Endothelial cell of umbilical vein (primary cell): ENCODE measurements at places on chromosomes 7 and 10. TPM values are rescaled to one million over a fixed set of nuclear protein-coding genes. Genes with fewer than 3 reads are reported as not detected.
A peak's percentile ranks its signal among the peaks of the same experiment; 100 is the strongest.

DNA sequence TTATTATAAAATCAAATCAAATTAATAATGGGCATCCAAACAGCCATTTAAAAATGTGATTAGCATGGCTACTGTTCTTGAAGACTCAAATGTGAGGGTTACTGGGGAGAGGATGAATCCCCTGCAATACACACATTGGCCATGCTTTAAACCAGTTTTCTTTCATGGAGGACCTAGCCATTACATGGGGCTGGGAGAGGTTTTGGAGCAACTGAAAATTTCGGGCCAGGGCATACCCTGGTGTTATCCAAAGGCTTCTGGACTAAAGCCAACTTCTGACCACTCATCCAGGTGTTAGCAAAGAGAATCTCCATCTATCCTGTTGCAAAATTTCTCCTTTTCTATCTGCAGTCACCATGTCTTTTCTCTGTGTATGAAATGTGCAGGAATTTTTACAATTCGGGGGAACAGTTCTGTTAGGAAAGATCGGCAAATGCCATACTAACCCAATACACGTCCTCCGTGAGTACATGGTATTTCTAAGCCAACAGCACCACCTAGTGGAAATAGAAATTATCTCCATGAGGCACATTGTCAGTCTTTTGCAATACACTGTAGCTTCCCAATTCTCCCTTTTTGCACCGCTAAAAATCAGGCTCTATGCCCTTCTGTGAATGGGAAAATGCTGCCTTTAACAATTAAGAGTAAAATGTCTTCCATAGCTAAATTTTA lies 47.0 kb upstream of the ZNF107 start:
- H3K36me3 ChIP-seq = no peaks in the 10 kb centered on the region
- no peak overlapping the region for H3K4me3 ChIP-seq
- peak; percentile 41 for DNase-seq
- no peaks in the 10 kb centered on the region for H3K4me1 ChIP-seq
- no peak overlapping the region for H3K27ac ChIP-seq

GRCh38 chr10:29881336-29881771 lies 178.0 kb downstream of the JCAD start:
- no peak overlapping the region for H3K4me3 ChIP-seq
- no peak for DNase-seq
- peaks cover 5% of the 10 kb centered on the region for H3K4me1 ChIP-seq
- no peak overlapping the region for H3K27ac ChIP-seq
- peaks cover under 1% of the 10 kb centered on the region for H3K27me3 ChIP-seq

- H3K36me3 ChIP-seq = no peaks in the 10 kb centered on the region
- no peak overlapping the region for H3K4me3 ChIP-seq
- H3K27me3 ChIP-seq = peaks cover 4% of the 10 kb centered on the region
- no peaks in the 10 kb centered on the region for H3K4me1 ChIP-seq
- DNase-seq = peak; percentile 13
Measured at GRCh38 chr7:12291870-12292269, 80.8 kb downstream of the TMEM106B start.

GRCh38 chr7:50648076-50648475 lies 82.9 kb upstream of the DDC start:
- no peaks in the 10 kb centered on the region for H3K27me3 ChIP-seq
- no peak overlapping the region for H3K27ac ChIP-seq
- DNase-seq = no peak
- no peak overlapping the region for H3K4me3 ChIP-seq

- H3K27me3 ChIP-seq = no peaks in the 10 kb centered on the region
- H3K27ac ChIP-seq = no peak within 1 kb of the TSS
- no peaks in the 10 kb centered on the region for H3K36me3 ChIP-seq
- H3K4me1 ChIP-seq = peaks cover 9% of the 10 kb centered on the region
Measured at GRCh38 chr10:17454161-17455014, at the start of gene ST8SIA6. ST8SIA6 (minus strand) TSS chr10:17454595; CDS start chr10:17454255, 340 bp downstream.

DNA sequence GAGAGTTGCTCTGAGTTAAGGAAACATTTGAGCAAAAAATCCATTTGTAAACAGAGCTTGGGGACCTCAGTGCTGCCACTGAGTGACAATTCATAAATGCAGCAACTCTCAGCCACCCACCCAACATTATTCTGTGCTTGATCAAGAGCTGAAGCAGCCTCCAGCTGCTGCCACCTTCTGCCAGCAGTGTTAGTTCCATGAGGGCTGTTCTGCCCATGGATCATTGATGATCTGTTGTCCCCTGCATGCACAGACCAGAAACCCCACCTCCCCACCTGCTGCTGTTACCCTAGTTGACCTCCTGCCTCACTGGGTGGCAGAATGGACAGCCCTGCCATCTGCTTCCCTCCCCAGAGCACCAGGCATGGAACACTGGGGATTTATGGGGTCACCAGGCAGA lies 305.4 kb downstream of the KCNMA1 start:
- H3K4me1 ChIP-seq = no peaks in the 10 kb centered on the region
- DNase-seq = no peak
- no peak overlapping the region for H3K27ac ChIP-seq
- H3K4me3 ChIP-seq = no peak overlapping the region
- no peaks in the 10 kb centered on the region for H3K36me3 ChIP-seq

GRCh38 chr10:72334196-72334824 lies 20.4 kb downstream of the DNAJB12 start:
- peak overlapping the region; percentile 97 for H3K27ac ChIP-seq
- peak; percentile 46 for DNase-seq
- H3K4me1 ChIP-seq = peaks cover 59% of the 10 kb centered on the region
- no peak overlapping the region for H3K4me3 ChIP-seq

DNA sequence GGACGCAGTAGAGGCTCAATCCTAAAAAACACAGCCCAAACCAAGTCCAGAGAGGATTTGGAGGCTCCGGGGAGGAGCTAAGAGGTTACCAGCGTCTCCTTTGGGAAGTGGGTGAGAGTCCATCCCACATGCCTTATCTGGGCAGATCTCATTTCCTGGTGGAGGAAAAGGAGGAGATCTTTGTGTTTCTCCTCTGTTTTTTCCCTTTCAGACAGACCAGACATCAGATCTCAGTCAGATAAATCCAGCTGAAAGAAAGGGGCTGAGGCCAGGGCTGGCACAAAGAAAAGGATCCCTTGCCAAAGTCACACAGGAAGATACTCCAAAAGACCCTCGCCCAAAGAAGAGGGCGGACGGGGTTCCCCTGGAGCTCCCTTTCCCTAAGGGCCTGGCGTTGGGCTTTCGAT lies 58.3 kb upstream of the COMTD1 start:
- H3K4me3 ChIP-seq = no peak overlapping the region
- no peak overlapping the region for H3K27ac ChIP-seq
- DNase-seq = peak; percentile 9
- peaks cover 2% of the 10 kb centered on the region for H3K27me3 ChIP-seq
- H3K36me3 ChIP-seq = no peaks in the 10 kb centered on the region

- DNase-seq = peak; percentile 79
- peak overlapping the region; percentile 86 for H3K27ac ChIP-seq
- peaks cover 3% of the 10 kb centered on the region for H3K36me3 ChIP-seq
- no peaks in the 10 kb centered on the region for H3K27me3 ChIP-seq
- peaks cover 26% of the 10 kb centered on the region for H3K4me1 ChIP-seq
Measured at GRCh38 chr10:102643336-102644065, 778 bp upstream of the TRIM8 start.

- H3K4me1 ChIP-seq = no peaks in the 10 kb centered on the region
- H3K36me3 ChIP-seq = no peaks in the 10 kb centered on the region
Measured at GRCh38 chr10:24180891-24181290, 28.0 kb upstream of the KIAA1217 start.

- no peaks in the 10 kb centered on the region for H3K27me3 ChIP-seq
- H3K27ac ChIP-seq = no peak overlapping the region
Measured at GRCh38 chr7:477626-478220, 41.9 kb downstream of the PDGFA start.

DNA sequence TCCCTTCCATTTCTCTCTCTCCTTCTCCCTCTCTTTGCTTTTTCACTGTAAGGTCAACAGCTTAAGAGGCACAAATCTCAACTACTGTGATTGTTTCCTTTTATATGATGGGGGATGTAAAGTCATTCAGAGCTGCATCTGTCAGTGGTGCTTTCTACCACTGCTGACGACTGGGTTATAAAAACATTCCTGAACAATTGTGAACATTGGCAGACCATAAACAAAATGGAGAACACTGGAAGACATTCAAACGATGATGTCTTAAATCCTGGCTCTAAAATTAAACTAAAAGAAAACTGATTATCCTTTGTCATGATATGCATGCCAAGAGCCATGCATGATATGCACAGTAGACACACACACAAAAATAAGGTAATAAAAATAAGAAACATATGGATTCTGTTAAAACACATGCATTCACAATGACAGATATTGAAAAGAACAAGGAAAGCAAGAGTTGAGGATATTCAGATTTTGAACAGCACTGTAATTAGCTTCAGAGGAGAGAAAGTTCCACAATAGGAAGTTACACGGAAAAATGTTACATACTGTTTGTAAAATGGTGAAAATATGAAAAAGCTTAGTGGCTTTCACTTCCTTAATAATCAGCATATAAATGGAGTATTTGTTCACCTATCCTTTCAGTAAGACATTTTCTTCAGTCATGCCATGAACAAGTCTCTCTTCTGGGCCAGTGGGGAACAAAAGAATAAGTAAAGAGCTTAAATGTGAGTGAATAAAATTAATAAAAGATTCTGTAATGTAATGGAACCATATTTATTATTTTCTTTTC lies 89.2 kb downstream of the RNLS start:
- H3K4me1 ChIP-seq = no peaks in the 10 kb centered on the region
- no peaks in the 10 kb centered on the region for H3K27me3 ChIP-seq
- DNase-seq = peak; percentile 67
- no peak overlapping the region for H3K4me3 ChIP-seq

- no peaks in the 10 kb centered on the region for H3K4me1 ChIP-seq
- no peak overlapping the region for H3K4me3 ChIP-seq
- no peak for DNase-seq
- H3K36me3 ChIP-seq = no peaks in the 10 kb centered on the region
Measured at GRCh38 chr7:158377800-158378623, 209.6 kb downstream of the PTPRN2 start.

DNA sequence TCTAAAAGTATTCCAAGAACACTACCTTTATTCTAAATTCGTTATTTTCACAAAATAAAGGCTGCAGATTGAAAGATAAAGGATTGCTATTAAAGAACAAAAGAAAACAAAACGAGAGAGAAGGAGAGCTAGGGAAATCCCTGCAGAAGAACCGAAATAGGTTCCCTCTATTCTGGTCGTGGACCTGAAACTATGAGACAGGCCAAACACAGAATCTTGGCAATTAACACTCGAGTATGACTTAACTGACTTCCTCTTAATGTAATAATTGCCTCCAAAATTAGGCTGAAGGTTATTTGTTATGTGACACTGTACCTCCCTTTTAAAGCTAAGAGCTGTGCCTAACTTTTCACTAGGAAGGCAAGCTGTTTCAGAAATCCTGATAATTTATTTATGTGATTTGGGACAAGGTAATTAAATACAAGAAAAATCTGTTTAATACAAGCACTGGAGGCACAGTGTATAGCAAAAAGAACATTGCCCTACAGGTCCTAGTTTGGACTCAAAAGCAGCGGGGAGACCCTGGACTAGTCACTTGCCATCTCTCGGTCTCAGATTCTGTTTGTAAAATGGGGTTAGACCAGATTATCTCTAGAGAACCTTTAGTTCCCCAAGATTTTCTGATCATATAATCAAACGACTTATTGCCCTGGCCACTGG lies 11.6 kb downstream of the NAMPT start:
- H3K36me3 ChIP-seq = peaks cover 37% of the 10 kb centered on the region
- no peak for DNase-seq
- no peak overlapping the region for H3K27ac ChIP-seq
- no peaks in the 10 kb centered on the region for H3K4me1 ChIP-seq
- H3K4me3 ChIP-seq = no peak overlapping the region

DNA sequence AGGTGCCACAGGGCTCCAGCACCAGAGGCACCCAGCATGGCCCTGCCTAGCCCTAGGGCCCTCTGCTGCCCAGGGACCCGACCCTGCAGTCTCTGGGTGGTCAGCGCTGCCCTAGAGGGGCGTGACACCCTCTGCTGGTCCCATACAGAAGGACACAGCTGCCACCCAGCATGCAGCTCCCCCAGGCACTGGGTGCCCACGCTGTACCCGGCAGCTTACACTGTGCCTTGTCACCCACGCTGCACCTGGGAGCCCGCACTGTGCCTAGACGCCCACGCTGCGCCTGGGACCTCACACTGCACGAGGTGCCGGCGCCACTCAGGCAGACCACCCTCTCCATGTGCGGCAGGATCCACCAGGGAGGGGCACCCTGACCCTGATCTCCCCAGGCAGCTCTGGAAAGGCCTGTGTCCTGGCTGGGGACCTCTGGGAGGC lies 55.2 kb downstream of the PWWP2B start:
- no peaks in the 10 kb centered on the region for H3K27me3 ChIP-seq
- DNase-seq = no peak
- H3K4me3 ChIP-seq = no peak overlapping the region

DNA sequence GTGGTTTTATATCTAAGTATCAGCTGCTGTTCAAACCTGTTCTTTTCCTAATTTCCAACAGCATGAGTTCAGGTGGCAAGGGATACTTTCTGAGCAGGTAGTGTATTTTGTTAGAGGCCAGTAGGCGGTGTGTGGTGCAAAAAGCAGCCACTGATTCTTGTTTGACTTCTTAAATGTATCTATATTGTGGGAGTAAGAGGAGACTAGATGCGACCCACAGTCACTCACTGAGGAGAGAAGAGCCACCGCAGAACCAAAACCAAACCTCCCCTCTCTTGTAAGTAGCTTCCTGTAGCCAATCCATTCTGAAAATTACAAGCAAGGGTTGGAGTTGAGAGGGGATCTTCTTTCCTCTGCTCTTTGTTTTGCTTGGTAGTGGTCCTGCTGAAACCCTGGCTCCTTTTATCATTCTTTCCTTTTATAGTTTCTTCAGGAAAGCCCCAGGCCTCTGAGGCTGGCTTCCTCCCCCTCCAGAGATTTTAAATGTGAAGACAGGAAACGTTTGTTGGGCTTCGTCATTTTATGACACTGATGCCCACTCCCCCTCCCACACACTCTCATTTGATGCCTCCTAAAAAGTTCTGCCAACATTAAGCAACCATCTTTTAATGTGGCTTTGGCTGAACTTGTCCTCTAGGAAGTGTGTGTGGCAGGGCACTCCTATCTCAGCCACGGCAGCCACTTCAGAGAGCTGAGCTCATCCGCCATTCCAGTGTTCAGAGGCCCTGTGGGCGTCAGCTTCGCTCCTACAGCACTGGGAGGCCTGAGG lies 566.0 kb downstream of the SUGCT start:
- H3K4me1 ChIP-seq = no peaks in the 10 kb centered on the region
- H3K27ac ChIP-seq = no peak overlapping the region
- H3K27me3 ChIP-seq = no peaks in the 10 kb centered on the region
- no peaks in the 10 kb centered on the region for H3K36me3 ChIP-seq

- DNase-seq = no peak
- H3K4me1 ChIP-seq = no peaks in the 10 kb centered on the region
- H3K36me3 ChIP-seq = no peaks in the 10 kb centered on the region
- no peak overlapping the region for H3K27ac ChIP-seq
- peaks cover 52% of the 10 kb centered on the region for H3K27me3 ChIP-seq
Measured at GRCh38 chr10:127734753-127735152, 2.2 kb upstream of the FOXI2 start.

- H3K4me1 ChIP-seq = no peaks in the 10 kb centered on the region
- no peak overlapping the region for H3K27ac ChIP-seq
- H3K4me3 ChIP-seq = no peak overlapping the region
- DNase-seq = no peak
- no peaks in the 10 kb centered on the region for H3K36me3 ChIP-seq
Measured at GRCh38 chr7:91771921-91772815, 108.3 kb downstream of the MTERF1 start.

GRCh38 chr10:83536426-83536825 lies 602.9 kb upstream of the GHITM start:
- no peak overlapping the region for H3K4me3 ChIP-seq
- no peaks in the 10 kb centered on the region for H3K36me3 ChIP-seq
- H3K4me1 ChIP-seq = no peaks in the 10 kb centered on the region

The ZPBP gene
- not detected in 2 replicates for total RNA-seq

The LBX1 gene
- not detected in 2 replicates for total RNA-seq

The AGBL3 gene
- total RNA-seq = 3.2 and 3.4 TPM in 2 replicates

The HHEX gene
- total RNA-seq = 109 and 110 TPM in 2 replicates

The CAMK2B gene
- 1.4 and 1.6 TPM in 2 replicates for total RNA-seq

The STEAP1 gene
- 39.1 and 42.7 TPM in 2 replicates for total RNA-seq

The FBXL13 gene
- 4.6 and 5.2 TPM in 2 replicates for total RNA-seq
